ENCODE measurements at places on chromosomes 1 and 21.

- no peak for DNase-seq
These were observed 248.9 kb downstream of the PLPP3 start for GRCh38 chr1:56330391-56331026.

- no peak for DNase-seq
These were observed 99.5 kb downstream of the CSMD2 start for GRCh38 chr1:34065498-34065897.

DNA sequence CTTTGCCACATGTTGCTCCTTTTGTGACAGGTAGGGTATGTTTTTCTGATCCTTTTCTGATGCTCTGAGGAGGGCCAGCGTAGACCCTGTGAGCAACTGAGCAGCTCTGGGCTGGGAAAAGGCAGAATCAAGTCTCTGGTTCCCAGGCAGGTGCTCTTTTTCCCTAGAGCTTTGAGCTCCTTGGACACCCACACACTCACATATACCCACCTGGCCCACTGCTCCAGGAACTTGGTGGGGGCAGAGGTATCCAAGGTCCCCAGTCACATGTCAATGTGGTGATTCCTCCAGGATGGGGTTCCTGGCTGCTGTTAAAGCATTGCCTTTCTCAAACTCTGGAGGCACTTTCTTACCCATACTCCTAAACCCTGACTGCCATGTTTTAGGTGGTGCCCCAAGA lies 5.4 kb downstream of the CD2 start:
- DNase-seq, result no peak

DNA sequence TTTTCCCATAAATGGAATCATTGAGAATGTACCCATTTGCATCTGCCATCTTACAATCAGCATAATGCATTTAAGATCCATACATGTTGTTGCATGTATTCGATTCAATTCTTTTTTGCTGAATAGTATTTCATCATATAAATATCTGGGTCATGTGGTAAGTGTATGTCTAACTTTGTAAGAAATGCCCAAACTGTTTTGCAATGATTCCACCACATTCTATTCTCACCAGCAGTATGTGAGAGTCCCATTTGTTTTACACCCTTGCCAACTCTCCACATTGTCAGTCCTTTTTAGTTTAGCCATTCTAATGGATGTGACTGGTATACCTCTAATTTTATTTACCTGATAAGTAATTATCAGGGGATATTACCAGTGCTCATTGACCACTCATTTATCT lies 115.8 kb upstream of the PBX1 start:
- DNase-seq, result no peak

- no peak for DNase-seq
These were observed 24.8 kb upstream of the EYA3 start for GRCh38 chr1:28113242-28113572.

DNA sequence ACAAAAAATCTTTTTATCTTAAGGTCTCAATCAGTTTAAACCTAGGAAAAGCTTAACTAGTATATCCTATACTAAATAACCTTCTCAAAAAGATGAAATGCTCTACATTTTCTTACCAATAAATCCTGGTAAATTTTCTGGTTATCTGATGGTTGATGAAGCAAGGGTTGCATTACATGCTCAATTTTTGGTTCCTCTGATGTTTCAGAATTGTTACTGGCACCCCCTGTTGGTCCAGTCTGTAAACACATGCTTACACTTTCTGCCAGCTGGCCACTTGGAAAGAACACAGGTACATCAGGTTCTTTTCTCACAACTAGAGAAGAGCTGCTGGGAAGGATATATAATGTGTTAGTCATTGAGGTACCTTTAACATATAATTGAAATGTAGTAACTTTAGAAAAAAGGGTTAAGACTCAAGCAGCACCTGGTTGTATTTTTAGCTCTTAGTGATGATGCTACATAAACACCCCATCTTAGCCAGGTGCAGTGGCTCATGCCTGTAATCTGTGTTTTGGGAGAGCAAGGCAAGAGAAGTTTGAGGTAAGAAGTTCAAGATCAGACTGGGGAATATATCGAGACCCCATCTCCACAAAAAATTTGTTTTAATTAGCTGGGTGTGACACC lies 30.9 kb upstream of the TAL1 start:
- DNase-seq, result no peak

GRCh38 chr1:53315456-53316423 lies 12.1 kb downstream of the LRP8 start:
- DNase-seq, result no peak

DNA sequence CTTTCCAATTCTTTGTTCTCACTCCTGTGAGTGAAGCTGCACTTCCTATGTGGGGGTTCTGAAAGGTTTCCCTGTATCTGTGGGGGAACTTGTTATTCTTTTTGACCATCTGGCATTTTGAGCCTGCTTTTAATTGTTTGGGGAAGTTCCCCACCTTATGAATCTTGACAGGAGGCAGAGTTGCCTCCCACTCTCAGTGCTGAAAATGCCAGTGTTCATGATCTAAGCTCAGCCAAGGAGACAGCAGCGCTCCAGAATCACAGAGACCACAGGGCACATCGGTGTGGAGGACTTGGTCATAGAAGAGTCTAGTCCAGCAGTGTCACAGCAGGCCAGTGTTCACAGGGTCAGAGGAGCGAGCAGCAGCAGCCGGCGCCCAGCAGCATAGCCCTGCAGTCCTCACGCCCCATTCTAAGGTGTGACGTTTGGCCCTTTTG lies 63.8 kb upstream of the PRDX6 start:
- DNase-seq, result no peak

GRCh38 chr1:196148367-196148970 lies 459.8 kb downstream of the KCNT2 start:
- DNase-seq, result no peak

DNA sequence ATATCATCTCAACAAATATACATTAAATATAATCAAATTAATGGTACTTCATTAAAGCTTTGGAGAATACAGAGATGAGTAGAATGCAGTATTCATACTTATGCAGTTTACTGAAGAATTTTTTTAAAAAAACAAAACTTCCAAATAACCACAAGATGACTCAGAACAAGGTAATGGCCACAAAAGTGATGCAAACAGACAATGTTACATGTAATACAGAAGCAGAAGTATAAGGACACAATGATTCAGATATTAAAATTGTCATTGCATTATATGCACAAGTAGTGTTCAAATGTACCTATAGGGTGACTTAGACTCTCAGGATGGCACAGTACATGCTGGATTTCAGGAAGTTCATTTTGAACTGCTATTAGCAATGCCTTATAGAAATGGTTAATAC lies 227.2 kb upstream of the ST6GALNAC5 start:
- DNase-seq, result no peak

GRCh38 chr1:54253480-54253879 lies 53.5 kb downstream of the MRPL37 start:
- DNase-seq, result peak; percentile 26

DNA sequence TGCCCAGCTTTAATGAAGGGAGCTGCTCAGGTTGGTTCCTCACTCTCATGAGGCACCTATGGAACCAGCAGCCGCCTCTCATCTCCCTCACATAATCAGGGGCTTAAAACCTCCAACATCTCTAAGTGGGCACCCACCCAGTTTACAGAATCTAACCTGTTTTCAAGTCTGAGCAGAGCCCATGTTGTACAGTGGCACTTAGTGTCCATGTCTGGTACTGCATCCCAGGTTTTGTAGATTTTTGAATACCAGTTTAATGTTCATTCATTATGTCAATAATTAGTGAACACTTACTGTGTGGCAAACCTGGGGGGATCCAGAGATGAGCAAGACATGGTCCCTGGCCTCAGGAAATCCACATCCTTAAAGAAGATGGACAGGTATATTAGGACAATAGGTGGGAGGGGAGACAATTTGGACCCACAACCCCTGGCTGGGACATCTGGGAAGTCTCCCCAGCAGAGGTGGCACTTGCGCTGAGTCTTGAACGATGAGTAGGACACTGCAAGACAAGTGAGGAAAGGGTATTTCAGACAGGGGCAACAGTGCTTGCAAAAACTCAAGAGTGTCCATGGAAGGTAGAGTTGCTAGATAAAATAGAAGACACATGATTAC lies 83.3 kb downstream of the LACTBL1 start:
- DNase-seq, result no peak

GRCh38 chr1:228445843-228446650 lies 29.4 kb upstream of the TRIM17 start:
- no peak for DNase-seq

DNA sequence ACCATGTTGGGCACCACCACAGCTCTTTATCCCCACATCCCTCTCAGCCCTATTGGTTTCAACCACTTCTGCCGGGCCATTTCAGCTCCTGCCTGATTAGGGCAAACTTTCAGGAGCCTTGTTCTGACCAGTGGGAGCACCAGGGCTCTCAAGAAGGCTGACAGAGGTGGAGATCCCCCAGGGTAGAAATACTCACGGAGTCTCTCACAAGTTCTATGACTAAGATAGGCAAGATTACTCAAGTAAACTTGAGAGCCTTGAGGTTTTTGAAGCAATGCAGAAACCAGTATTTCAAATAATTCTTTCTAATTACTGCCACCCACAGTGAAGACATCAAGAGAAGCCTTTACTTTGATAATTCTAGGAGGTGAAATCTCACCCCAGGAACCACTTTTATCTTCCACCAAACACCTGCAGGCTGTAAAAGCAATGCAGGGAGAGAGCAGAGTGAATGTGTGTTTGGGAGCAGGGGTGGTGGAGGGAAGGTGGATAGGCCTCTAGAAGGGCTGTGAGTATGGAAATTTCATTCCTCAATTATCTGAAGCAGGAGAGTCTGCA lies 6.6 kb upstream of the PTCH2 start:
- no peak for DNase-seq

GRCh38 chr1:10639011-10639774 lies 157.3 kb downstream of the CASZ1 start:
- DNase-seq, result no peak

- DNase-seq, result no peak
These were observed 1.4 kb upstream of the SRRM1 start for GRCh38 chr1:24641646-24642151.

DNA sequence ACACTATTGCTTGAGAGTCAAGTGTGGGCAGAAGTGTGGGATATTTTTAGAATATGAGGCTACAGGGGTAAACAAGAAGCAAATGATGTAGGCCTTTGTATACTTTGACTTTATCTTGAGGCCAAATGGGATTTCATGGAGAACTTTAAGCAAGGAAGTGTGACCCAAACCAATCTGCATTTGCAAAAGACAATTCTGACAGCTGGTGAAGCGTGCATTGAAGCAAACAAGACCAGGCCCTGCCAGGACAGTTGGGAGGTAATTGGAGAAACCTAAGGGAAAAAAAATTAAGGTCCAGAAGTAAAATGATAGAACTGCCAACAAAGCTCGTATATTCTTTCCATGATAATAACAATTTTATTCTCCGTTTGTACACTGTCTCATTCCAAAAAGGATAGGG lies 168.3 kb downstream of the TM2D1 start:
- DNase-seq, result no peak

- DNase-seq, result peak; percentile 71
These were observed 8.8 kb upstream of the FAM20B start for GRCh38 chr1:179016706-179017382.

DNA sequence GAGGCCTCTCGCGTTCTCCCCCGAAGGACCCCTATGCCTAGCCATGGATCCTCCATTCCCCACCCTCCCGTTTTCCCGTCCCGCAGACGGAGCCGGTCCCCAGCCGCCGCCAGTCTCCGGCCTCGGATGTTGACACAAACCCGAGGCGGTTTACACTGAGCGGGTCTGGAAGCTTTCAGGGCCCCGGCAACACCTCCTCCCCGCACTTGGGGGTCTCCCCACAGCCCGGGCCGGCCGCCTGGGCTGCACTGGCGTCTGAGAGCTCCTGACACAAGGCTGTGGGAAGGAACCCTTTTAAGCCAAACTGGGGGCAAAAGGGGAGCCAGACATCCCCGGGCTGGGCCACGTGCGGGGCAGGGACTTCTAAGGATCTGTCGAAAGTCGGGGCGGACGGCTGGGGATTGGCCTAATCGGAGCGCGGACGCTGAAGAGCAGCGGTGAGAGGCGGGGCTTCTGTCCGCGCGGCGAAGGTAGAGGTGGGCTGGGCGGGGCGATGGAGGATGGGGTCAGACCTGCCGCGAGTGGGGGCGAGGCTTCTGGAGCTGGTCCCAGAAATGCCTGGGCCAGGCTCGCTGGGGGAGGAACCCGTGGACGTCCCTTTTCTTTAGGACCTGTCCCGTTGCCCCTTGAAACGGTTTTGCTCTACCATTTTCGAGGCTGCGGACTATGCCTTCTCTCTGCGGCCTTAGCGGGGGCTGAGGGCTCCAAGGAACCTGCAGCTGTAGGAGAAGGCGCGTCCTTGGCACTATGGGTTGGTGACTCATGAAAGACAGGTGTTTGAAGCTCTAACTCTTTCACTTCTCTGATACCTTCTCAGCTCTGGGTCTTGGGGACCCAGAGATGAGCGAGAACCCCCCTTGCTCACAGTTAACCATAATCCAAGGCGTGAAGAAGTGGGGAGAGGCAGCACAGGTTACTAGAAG lies 1.2 kb upstream of the HPCAL4 start:
- no peak for DNase-seq

DNA sequence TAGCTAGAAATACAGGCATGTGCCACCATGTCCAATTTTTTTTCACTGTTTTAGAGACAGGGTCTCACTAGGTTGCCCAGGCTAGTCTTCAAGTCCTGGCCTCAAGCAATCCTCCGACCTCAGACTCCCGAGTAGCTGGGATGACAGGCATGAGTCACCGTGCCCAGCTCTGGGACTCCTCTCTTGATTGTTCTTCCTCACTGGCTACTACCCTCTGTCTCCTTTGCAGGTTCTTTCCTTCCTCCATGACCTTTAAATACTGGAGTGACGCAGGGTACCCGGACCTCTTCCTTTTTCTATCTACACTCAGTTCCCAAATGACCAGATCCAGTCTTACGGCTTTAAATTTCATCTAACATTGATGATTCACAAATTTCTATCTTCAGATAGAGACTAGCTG lies 34.9 kb downstream of the ASH1L start:
- DNase-seq, result no peak

DNA sequence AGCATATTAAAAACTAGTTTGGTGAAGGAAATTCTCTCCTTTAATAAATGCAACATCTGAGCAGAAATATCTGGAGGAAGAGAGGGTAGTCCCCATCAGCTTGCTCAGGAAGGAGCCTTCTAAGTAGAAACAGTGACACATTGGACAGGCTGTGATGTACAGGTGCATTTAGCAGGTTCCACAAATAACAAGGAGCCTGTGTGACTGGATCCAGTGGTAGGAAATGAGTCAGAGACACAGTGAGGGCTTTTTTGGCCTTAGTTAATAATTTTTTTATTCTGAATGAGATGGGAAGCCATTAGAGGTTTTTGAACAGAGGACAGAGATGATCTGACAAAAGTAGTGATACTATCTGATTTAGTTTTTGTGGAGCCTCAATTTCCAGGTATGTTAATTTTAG lies 738.9 kb upstream of the PTBP2 start:
- DNase-seq, result no peak

GRCh38 chr1:33653226-33653625 lies 180.8 kb downstream of the ZSCAN20 start:
- no peak for DNase-seq

GRCh38 chr1:938711-939489 lies 15.2 kb downstream of the SAMD11 start:
- DNase-seq, result no peak

Measured in keratinocyte (primary cell).